ENCODE measurements at places on chromosomes 1 and 21.

GRCh38 chr1:225811622-225812487 lies 1.9 kb downstream of the EPHX1 start:
- no peak for DNase-seq

GRCh38 chr1:46705408-46705807 lies 13.5 kb downstream of the EFCAB14 start:
- DNase-seq: no peak

- DNase-seq: no peak
These were observed 2.2 kb downstream of the CAMK1G start for GRCh38 chr1:209585672-209586071.

DNA sequence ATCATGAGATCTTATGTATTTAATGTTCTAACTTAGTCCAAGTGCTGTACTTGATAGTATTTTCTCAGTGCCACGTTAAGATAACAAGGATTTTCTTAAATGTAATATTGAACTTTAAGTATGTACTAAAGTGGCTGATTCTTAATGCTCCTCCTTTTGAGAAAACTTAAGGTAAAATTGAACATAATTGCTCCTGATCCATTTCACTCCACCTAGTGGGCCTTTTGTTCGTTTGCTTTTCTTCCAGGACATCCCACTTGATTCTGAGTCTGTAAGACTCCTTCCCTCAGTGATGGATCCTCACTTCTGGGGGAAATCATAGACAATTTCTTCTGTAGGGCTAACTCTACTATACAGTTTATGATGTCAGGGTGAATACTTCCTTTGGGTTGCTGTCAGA lies 173.1 kb downstream of the LMO4 start:
- no peak for DNase-seq

- no peak for DNase-seq
These were observed 221.4 kb downstream of the BACH1 start for GRCh38 chr21:29520171-29520570.

DNA sequence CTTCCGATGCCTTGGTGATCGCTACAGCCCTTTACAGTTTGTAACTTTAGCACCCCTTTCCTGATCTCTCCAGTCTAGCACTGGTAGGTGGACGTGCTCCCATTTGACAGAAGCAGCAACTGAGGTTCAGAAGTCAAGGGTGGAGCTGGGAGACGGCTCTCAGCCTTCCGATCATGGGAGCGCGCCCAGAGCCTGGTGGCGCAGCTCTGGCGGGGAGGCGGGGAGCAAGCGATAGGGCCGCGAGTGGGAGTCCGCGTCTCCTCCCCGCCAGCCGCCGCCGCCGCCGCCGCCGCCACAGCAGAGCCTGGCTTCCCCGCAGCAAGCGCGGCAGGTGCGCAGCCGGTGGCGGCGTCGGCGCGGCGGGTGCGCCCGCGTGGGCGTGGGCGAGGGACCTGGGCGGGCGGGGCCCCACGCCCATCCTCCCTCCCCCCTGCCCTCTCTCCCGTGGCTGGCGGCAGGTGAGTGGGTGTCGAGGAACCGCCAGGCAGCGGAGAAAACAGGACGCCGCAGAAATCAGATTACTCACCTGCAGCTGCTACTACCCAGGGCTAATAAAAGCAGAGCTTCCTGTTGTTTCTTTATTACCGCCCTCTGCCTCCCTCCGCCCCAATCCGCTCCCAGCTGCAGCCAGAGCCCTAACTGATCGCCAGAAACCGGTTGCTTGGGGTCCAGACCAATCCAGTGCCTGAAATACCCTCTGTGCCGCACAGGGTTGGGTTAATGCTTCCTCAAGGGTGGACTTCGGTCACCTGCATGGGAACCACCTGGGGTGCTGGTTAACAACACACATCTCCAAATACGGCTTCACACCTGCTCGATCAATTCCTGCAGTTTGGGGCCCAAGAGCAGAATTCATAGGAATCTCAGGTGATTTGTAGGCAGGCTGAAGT lies 60.2 kb upstream of the ID3 start:
- no peak for DNase-seq

DNA sequence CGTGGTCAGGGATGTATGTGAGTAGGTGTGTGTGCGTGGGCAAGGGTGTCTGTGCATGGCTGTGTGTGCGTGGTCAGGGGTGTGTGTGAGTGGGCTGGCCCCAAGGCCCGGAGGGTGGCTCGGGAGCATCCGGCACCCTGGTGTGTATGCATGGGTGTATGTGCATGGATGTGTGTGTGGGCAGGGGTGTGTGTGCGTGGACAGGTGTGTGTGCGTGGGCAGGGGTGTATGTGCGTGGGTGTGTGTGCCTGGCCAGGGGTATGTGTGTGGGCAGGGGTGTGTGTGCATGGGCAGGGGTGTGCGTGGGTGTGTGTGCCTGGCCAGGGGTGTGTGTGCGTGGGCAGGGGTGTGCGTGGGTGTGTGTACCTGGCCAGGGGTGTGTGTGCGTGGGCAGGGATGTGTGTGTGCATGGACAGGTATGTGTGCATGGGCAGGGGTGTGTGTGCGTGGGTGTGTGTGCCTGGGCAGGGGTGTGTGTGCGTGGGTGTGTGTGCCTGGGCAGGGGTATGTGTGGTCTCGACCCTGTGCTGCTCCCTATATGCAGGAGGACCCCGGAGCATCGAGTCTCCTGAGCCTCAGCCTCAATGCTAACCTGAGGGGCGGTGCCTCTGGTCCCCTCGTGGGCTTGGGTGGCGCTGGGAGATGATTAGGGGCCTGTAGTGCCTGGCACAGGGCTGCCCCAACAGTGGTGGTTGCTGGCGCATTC lies 16.3 kb downstream of the ARHGEF16 start:
- DNase-seq: no peak

GRCh38 chr1:55888685-55889317 lies 673.6 kb upstream of the USP24 start:
- no peak for DNase-seq

DNA sequence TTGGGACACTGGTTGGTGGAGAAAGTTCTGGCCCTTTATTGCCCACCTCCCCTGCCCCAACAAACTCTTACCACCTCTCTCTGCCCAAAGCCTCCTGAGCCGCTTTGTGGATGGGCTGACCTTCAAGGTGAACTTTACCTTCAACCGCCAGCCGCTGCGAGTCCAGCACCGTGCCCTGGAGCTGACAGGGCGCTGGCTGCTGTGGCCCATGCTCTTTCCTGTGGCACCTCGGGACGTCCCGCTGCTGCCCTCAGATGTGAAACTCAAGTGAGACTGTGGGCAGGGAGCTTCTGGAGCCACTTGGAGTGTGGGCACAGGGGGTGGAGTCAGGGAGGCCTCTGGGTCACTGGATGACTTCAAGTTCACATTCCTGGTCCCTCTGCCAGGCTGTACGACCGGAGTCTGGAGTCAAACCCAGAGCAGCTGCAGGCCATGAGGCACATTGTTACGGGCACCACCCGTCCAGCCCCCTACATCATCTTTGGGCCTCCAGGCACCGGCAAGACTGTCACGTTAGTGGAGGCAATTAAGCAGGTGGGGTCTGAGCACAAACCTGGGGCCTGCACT lies 12.5 kb downstream of the RHOC start:
- no peak for DNase-seq

DNA sequence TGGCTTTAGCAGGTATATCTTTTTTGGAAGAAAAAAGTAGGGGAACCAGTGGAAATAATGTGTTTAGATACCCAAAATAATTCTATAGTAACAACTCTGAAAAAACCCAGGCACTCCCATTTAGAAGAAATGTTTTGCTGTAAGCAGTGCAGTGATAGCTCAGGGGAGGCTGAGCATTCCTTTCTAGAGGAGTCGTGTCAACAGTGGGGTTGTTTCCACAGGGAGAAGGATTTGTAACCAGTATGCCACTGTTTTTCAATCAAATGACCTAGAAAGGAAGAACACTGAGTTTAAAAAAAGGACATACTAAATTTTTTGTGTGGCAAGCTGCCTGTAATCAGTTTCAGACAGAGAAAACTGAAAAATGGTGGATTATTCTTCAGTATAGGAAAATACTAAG lies 2.4 kb downstream of the PGD start:
- no peak for DNase-seq

DNA sequence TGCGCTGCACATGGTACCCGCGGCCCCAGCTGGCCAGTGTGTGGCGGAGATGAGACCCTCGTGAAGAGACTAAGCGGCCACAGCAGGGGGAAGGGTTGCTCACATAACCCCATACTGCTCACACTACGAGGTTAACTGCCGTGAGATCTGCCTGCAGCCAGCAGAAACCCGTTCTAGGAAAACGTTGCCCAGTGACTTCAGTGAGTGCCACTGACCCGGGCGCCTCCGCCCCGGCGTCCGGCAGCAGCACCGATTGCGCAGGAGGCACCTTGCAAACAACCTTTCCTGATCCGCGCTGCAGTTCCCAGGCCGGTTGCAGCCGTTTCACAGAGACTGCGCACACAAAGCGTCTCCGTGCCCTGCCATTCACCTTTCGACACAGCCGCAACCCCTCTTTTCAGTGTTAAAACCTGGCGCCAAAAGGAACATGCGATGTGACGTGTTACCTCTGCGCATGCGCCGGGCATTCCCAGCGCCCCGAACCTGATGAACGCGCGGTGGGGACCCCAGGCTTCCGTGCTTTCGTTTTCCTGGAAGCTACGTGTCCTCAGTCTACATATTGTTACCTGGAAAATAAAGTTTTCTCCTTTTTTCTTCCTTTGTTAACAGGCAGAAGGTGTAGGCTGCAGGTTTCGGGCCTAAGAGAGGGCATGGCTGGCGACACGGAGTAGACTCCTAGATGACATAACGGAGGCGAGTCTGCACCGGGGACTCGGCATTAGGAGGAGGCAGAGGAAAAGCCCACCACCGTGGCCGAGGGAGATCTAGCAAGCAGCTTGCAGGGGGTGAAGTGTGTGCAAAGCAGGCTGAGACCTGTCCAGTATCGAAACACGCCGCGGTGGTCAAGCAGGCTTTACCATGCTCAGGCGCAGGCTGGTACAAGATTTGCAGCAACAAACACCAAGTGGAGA lies 8.9 kb downstream of the VPS26C start:
- DNase-seq: peak; percentile 83

GRCh38 chr1:186093437-186093836 lies 281.6 kb downstream of the TPR start:
- no peak for DNase-seq

- DNase-seq: no peak
These were observed 27.8 kb downstream of the IRF2BP2 start for GRCh38 chr1:234582186-234582585.

DNA sequence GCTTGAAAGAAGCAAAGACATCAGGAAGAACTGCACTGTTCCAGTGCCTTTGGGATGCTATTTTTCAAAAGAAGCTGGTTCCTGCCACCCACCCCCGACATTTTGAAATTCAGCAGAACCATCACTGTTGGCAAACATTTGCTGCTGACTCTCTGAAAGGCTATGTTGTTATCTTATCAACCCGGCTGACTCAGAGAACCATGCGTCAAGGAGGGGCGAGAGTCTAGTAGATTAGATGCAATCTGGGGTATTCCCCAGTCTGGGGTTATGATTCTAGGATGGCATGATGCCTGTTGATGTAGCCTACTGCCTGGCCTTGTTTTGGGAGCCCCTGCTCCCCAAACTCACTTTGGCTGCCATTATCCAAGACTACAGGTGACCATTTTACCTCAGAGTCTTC lies 267.8 kb upstream of the RUNX1 start:
- no peak for DNase-seq

- no peak for DNase-seq
These were observed 62.1 kb downstream of the LRRN2 start for GRCh38 chr1:204623365-204623893.

DNA sequence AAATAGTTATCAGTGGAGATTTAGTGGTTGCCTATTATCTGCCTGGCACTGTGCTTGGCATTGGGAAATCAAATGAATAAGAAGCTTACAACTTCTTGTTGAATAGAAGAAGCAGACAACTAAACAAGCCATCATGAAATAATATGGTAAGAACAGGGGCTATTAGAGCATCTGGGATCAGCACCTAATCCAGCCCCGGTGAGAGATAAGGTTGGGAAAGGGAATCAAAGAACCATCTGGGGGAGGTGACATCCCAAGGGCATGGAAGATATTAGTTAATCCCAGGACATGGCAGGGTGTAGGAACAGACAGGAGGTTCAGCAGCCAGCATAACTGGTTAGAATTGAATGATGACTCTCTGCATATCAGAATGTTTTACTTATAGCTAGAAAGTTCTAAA lies 36.3 kb upstream of the SUCO start:
- no peak for DNase-seq

DNA sequence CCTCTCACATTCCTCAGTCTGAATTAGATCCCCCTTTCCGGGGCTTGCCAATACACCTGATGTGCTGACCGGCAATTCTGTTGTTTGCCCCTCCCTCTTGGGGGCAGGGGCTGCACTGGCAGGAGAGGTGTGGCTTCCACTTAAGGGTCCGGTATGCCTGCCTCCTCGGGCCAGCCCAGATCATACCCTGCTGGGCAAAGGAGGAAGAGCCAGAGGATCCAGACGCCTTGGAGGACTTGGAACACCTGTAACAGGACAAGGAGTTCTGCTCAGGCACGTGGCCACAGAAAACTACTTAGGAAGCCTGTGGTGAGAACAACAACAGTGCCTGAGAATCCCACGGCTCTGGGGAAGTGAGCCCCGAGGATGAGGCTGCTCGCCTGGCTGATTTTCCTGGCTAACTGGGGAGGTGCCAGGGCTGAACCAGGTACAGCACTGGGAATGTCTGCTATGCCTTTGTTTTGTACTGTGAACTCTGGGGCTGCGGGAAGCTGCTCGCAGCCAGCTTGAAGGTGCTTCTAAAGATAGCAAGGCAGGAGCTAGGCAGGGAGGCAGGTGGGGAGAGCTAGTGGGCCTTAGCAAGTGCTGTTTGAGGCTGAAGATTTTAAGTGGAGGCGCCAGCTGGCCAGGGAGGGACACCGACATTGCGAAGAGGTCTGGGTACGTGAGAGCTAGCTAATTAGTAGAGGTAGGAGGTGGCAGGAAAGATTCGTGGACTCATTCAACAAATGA lies at the start of gene SMPDL3B:
Gene SMPDL3B (plus strand): TSS at position 183 of the 732 bp plus-strand sequence. CDS start 184 bp downstream, at position 367.
- peak; percentile 56 for DNase-seq

- no peak for DNase-seq
These were observed 22.5 kb upstream of the FRRS1 start for GRCh38 chr1:99788896-99789295.

GRCh38 chr1:80917826-80918225 lies 882.9 kb upstream of the ADGRL2 start:
- no peak for DNase-seq

- peak; percentile 99 for DNase-seq
These were observed 22.6 kb downstream of the SLC5A9 start for GRCh38 chr1:48245106-48245505.

DNA sequence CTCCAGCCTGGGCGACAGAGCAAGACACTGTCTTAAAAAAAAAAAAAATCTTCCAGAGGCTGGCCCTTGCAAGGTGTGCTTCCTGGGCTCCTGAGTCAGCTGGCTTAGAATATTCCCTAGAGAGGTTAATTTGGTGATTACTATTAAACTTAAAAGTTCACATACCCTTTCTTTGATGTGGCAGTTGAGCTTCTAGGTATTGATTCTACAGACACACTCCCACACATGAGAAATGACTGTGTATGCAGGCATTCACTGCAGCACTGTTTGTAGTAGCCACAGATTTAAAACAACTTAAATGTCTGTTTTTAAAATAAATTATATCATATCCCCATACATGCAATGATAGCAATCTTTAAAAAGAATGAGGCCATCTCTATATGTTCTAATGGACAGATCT lies 93.4 kb downstream of the GDAP2 start:
- no peak for DNase-seq

Data from Kasumi-1 (cell line).